Hematopoietic multipotent progenitor cell treated with erythropoietin and hydrocortisone succinate and interleukin-3 and kit ligand, for 6 days (in vitro differentiated cells): ENCODE measurements at places on chromosomes 2 and 18.

GRCh38 chr2:196441527-196441926, 198.0 kb upstream of the CCDC150 start:
- no peak for DNase-seq

GRCh38 chr2:145221032-145221431, 701.1 kb upstream of the ZEB2 start:
- DNase-seq: peak; percentile 42

- DNase-seq: no peak
Observed at GRCh38 chr2:219918254-219918653, 290.8 kb downstream of the SLC4A3 start.

DNA sequence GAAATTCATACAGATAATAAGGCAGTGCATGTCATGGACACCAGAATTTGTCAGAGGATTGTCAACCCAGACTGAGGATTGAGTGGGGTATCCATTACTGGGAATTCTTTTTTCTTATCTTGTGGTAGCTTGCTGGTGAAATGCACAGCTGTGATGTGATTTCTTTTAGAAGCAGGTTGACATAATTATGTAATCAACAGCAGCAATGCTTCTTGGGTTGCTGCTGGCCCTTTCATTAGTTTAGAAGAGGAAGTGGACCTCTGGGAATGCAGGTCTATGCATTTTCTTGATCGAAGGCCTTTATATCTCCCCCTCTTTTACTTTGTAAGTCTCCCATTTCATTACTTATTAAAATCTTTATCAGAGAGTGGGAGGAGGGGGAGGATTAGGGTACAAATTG, 319.9 kb downstream of the AGPS start:
- peak; percentile 19 for DNase-seq

- DNase-seq: no peak
Observed at GRCh38 chr2:126720638-126721037, 64.7 kb downstream of the GYPC start.
